NAMALWA (cell line): ENCODE measurements at places on chromosomes 1 and 21.
A peak's percentile ranks its signal among the peaks of the same experiment; 100 is the strongest.

- no peak for DNase-seq
These were observed 5.2 kb upstream of the PKNOX1 start for GRCh38 chr21:42969193-42969600.

- peak; percentile 24 for DNase-seq
These were observed 61.1 kb upstream of the ANGPTL1 start for GRCh38 chr1:178931858-178932551.

DNA sequence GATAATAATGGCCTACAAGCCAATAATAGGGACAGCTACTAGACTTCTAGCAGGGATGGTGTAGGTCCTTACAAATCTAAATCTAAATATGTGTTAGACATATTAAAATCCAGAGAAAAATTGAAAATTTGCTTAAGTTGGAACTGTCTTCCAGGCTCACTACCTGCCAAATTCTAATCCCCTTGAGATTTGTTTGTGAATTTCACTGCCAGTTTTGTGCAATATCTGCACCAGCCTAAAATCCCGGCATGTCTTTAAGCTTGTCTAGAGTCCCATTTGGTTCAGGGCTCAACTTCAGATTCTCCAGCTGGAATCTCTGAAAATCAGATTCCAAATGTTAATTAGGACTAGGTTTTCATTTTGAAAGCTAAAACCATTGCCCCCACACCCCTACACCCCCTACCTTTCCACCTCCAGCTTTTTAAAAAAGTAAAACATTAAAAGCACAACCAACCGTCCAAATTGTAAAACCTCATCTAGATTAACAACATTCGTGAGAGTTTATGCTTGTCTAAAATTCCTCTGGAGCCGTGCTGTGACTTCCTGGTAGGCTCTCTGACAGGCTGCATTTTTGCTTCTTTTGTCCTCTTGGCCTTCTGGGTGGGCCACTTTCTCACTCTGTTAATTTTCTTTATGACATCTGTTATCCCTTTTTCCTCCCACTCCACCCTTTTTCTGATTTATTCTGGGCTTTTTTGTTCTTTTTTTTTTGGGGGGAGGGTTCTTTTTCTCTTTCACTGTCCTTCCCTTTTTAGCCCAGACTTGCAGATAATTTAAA is 348.7 kb downstream of the PAPPA2 start:
- no peak for DNase-seq

DNA sequence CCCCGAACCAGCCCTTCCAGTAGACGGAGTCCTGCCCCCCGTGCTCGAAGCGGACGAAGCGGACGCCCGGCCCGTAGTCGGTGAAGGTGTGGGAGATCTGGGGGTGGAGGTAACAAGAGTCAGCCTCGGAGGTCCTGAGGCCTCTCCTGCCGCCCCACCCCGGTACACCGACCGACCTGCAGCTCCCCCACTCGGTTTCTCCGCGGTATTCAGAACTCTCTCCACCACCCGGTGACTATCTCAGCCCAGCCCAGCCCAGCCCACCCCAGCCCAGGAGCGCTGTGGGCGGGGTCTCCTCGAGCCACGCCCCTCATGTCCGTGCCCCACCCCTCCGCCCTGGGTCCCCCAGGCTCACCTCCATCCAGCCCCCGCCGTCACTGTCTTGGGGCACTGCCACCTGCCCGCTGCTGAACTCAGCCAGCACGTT is 5.5 kb downstream of the FBXO2 start:
- DNase-seq: no peak

DNA sequence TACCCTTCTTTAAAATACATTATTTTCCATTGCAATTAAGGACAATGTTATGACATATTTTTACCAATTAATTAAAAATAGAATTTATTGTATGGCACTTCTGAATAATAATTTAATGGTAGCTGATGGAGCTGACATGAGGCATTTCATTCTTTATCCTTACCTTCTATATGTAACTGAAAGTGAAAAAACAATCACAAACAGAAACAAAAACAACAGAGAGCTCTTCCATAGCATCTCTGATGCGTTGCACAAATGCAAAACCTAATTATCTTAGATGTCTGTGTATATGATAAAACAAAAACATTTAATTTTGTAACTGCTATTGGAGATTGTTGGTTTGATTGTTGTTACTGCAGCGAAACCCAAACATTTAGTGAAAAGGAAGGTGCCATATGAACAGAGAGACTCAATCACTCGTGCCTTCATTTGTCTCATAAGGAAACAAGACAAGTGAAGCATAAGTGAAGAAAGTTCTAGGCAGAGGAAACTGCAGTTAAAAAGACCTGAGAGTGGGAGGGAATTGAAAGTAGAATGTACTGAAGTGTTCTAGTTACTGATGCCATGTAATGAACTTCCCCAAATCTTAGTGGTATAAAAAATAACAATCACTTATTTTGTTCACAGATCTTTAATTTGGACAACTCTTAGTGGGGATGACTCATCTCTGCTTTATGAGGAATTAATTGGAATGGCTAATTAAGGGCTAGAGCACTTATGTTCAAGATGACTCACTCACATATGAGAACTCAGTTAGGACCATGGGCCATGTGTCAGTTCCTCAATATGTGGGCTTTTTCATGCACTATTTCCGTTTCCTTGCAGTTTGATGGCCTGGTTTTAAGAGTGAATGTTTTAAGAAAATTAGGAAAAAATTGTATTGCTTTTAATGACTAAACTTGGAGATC is 245.0 kb upstream of the OLFM3 start:
- no peak for DNase-seq

DNA sequence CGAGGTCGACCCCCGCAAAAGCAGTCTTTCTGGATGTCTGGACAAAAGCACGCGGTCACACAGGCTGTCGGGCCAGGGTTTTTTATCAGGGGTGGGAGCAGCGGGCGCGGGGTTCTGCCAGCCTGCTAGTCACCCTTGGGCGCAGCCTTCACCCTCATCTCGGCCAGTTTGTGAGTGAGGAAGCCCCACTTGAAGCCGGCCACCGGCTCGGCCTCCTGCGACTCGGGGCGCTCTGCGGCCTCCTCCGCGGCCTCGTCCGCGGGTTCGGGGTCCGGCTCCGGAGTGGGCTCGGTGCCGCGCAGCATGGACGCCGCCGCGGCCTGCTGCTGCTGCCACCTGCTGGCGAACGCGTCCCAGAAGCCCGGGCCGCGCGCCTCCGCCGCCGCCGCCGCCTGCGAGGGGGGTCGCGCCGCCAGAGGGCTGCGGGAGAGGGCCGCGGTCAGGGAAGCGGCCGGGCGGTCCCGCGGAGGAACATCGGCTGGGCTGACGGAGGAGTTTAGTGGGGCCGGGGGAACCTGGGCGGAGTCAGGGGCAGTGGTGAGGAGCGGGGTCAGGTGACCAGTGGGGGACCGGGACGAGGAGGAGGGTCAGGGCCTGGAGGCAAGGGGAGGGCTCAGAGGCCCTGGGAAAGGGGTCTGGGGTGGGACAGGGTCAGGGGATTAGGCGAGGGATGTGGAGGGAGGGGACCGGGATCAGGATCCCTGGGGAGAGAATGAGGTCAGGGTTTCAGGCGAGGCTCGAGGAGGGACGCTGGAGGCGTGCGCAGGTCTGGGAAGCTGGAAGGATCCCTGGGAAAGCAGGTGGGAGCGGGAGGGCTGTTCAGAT is 4.5 kb downstream of the C1orf232 start:
- DNase-seq: peak; percentile 51

DNA sequence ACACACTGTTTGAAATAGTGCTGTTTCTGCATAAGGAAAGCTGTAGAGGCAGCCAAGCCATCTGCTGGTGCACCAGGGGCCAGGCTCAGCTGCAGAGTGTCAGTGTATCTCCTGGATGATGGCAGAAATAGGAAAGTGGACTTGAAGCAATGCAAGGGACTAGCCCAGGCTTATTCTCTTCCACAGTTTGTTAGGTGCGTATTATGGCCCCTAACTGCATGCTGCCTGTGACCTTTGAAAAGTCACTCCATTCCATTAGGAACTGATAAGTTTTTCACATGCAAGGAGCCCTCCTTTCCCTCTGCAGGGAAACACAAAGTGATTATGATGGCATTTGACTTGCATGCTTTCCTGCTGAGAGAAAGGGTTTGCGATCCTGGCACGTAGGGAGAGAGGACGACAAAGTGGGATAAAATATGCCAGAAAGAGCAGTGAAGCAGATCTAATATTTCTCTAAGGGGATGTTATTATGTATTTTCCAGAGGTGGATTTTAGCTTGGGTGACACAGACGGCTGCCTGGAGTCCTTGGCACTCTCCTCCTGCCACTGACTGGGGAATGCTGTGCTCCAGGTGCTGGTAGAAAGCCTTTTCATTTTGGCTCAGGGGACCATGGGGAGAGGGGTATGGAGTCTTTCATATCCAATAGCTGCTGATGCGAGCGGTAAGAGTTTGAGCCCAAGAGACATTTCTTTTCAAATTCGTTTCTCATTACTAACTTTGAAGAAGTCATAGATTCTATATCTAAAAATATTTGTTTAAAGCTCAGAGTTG is 402.1 kb upstream of the B3GALT2 start:
- no peak for DNase-seq
